ENCODE measurements at places on chromosomes 6 and 20.

- DNase-seq = no peak
Observed at GRCh38 chr6:46234700-46235099, 63.9 kb upstream of the ENPP5 start.

GRCh38 chr20:34569598-34569997 lies 11.1 kb downstream of the MAP1LC3A start:
- peak; percentile 65 for DNase-seq

DNA sequence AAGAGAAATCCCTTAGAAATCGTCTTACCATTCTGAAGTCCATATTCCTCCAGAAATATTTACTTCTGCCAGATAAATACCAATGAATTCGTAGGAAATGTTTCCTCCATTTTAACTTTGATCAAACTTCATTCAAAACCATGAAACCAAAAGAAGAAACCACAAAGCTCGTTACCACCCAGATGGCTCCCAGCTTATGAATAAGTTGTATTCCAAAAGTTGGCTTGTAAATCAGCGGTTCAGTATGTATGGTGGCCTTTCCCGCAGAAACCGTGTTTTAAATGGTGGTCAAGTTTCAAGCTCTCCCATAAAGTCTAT lies 73.6 kb upstream of the RIPOR2 start:
- no peak for DNase-seq

DNA sequence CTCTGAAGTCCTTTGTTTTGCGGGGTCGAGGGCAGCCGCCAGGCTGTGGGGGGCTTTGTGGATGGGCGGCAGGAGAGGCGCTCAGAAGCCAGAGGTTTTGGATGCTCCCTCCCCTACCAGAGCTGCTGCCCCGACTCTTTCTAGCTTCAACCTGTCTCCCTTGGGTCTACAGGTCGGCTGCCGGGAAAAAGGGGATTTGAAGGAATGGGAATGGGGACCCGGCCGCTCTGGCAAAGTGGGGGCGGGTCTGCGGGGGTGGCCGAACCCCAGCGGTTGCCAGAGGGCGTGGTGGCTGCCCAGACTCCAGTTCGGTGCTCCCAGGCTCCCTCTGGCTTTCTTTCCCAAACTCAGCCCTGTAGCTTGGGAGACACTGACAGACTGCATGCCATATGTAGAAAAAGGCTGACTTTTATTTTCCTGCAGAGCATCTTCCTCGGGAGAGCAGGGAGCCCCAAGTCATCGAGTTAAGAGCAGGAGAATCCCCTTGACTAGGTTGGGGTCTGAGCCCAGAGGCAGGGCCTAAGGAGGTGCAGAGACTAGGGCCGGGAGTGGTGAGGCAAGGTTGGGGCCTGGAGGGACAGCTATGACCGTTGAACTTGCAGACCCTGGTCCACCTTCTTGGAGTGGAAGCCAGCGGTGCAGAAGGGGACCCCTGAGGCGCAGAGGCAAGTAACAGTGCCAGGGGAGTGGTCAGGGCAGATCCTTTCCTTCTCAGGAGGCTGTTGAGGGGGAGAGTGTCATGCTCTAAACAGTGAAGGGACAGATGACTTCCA lies 1.4 kb upstream of the PPP1R18 start:
- peak; percentile 38 for DNase-seq

GRCh38 chr6:15804164-15805154 lies 141.6 kb upstream of the DTNBP1 start:
- no peak for DNase-seq

DNA sequence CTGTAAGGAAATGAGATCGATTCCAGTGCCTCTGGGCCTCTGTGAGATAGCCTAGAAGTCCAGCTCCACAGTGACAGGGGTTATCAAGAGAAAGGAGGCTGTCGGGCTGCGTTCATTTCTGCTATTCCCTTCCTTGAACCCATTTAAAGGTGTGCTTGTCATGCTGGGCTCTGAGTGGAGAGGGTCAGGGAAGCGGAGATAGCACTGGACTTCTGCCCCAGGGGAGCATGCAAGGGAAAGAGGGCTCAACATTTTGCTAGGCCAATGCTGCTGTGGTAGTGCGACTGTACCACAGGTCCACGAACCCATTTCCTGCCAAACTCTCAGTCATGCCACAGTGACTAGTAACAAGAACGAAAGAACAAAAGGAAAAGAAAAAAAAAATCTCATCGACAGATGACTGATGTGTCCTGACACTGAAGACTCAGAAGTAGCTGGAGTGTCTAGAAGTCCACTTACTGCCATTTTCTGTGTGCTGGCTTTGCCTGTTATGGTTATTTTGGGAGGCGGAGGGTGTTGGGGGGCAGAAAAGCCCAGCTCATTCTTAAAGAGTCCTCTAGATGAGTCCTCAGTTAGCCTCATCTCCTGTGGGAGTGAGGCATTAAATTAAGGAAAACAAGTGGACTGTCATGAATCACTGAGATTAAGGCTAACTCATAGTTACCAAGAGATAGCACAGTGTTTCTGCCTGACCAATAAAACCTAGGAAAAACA lies 8.1 kb downstream of the NEDD9 start:
- no peak for DNase-seq

- DNase-seq = no peak
Observed at GRCh38 chr20:62804021-62804626, 511 bp upstream of the OGFR start.

DNA sequence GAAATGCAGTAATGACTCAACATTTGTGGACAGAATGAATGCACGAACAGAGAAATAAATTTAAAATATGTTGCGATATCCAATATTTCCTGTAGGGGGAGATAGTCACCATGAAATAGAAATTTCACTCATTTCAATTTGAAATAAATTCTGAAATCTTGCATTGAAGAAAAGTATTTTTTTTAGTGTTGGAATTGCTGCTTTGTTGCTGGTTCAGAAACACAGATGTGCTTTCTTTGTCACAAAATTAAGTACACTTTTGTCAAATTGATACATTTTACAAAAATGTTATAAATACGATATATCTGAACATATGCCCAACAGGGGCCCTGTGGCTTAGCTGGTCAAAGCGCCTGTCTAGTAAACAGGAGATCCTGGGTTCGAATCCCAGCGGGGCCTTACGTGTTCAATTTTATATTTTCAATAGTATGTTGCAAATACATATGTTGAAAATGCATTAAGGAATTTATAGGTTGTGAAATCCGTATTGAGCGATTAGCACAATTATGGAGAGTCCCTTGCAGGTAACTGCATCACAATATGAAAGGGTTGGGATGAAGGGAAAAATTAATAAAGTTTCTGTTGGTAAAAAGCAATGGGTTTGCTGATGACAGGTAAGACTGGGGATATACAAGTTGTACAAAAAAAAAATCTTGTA lies 85.4 kb upstream of the PRSS16 start:
- peak; percentile 76 for DNase-seq

Data from suppressor macrophage treated with lipopolysaccharide for 1 hour (primary cell).